Naive thymus-derived CD4-positive, alpha-beta T cell (primary cell): ENCODE measurements at places on chromosomes 12 and 14. TPM values are rescaled to one million over a fixed set of nuclear protein-coding genes. Genes with fewer than 3 reads are reported as not detected.

The NYNRIN gene
- total RNA-seq: 0.14 TPM

DNA sequence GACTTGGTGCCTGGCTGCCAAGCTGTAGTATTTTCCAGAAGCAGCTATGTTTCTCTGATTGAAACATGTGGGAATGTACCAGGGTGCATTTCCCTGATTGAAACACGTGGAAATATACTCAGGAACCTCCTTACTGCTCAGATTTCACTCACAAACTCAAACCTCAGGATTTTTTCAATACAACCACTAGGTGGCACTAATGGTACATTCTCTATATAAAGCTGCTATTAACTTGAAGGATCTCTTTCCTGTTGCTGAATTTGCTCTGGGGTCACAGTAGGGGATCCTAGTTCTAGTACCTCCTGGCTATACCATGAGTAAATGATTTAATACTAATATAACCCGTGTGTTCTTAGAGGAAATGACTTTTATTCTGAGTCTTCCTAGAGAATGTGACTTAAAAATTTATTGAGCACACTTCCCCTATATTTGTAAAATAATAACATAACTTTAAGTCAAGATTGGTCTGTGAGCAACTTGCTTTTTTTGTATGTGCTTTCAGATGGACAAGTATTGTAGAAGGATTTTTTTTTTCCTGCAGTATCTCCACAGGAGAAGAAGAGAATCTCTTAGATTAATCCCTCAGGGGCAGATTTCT is 173.8 kb upstream of the MIS18BP1 start:
- no peak overlapping the region for H3K27ac ChIP-seq
- no peaks in the 10 kb centered on the region for H3K4me1 ChIP-seq
- no peaks in the 10 kb centered on the region for H3K27me3 ChIP-seq
- H3K4me3 ChIP-seq: no peak overlapping the region

- H3K4me1 ChIP-seq: no peaks in the 10 kb centered on the region
- no peak overlapping the region for H3K4me3 ChIP-seq
- no peaks in the 10 kb centered on the region for H3K27me3 ChIP-seq
- no peak for DNase-seq
- no peak overlapping the region for H3K27ac ChIP-seq
- no peaks in the 10 kb centered on the region for H3K36me3 ChIP-seq
Measured at GRCh38 chr14:28676479-28676878, 90.1 kb upstream of the FOXG1 start.

DNA sequence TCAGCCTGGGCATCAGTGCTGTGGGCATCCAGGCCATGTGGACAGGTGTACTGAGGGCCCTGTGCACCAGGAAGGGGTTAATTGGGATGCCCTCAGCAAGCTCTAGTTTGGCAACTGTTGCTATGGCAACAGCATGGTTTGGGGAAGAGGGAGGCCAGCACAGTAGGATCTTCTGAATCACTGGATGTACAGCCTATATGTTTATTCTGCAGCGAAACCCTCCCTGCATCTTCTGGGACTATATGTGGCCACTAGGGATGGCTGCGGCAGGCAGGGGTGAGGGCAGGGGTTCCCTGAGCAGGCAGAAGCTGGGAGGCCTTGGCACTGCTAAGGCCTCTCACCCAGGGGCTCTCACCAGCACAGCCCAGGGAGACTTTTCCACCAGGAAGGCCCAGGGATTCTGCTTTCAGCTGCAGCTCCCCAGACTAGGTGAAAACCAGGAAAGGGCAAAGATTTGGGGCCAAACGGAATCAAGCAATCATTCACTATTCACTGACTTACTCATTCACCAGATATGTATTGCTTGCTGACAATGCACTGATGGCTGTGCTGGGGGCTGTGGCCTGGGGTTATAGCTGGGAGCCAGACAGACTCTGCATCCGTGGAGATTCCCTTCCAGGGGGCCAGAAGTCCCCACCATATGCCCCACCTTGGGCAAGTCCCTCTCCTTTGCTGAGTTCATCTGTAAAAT is 42.8 kb downstream of the IRF2BPL start:
- H3K36me3 ChIP-seq: no peaks in the 10 kb centered on the region
- no peak overlapping the region for H3K27ac ChIP-seq
- no peak for DNase-seq
- H3K27me3 ChIP-seq: no peaks in the 10 kb centered on the region

GRCh38 chr12:48977290-48978281 is 536 bp upstream of the WNT1 start:
- no peak overlapping the region for H3K27ac ChIP-seq
- H3K4me1 ChIP-seq: peaks cover 37% of the 10 kb centered on the region
- peak; percentile 90 for DNase-seq
- H3K36me3 ChIP-seq: no peaks in the 10 kb centered on the region
- H3K27me3 ChIP-seq: peaks cover 11% of the 10 kb centered on the region
- H3K4me3 ChIP-seq: no peak overlapping the region
